ENCODE measurements at places on chromosomes 11 and 22.
A peak's percentile ranks its signal among the peaks of the same experiment; 100 is the strongest.

DNA sequence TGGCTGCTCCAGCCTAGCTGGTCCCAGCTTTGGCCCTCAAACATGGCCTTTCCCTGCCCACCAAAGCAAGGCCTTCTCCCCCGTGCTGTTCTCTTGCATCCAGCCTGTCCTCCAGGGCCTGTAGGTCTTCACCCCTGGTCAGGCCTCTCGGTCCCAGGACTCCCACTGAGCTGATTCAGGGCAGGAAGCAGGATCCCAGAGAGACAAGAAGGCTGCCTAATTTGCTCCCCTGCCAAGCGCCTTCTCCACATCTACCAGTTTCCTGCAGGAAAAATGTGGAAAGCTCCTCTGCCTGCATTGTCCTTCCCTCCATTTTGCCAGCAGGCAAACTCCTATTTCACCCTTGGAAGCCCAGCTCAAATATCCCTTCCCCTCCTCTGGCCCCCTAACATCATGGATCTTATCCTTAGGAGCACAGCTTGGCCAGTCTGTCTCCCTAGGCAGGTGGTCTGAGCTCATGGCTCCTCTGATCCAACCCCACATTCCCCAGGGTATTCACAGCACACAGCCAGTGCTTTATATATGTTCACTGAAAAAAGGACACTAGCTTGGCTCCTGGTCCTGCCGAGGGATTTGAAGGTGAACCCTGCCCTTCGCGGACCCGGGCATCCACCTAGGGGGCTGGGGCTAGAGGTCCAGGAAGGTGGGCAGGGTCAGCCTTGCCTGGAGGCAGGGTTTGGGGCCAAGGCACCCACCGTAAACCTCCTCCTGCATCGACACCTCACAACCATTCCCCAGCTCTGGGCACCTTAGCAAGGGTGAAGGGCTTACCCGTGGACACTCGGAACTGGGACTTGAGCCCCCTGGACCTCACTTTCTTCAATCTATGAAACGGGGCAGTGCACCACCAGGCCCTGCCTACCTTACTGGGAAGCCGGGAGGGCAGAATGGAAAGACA is 968 bp downstream of the RHBDD3 start:
- DNase-seq: no peak

DNA sequence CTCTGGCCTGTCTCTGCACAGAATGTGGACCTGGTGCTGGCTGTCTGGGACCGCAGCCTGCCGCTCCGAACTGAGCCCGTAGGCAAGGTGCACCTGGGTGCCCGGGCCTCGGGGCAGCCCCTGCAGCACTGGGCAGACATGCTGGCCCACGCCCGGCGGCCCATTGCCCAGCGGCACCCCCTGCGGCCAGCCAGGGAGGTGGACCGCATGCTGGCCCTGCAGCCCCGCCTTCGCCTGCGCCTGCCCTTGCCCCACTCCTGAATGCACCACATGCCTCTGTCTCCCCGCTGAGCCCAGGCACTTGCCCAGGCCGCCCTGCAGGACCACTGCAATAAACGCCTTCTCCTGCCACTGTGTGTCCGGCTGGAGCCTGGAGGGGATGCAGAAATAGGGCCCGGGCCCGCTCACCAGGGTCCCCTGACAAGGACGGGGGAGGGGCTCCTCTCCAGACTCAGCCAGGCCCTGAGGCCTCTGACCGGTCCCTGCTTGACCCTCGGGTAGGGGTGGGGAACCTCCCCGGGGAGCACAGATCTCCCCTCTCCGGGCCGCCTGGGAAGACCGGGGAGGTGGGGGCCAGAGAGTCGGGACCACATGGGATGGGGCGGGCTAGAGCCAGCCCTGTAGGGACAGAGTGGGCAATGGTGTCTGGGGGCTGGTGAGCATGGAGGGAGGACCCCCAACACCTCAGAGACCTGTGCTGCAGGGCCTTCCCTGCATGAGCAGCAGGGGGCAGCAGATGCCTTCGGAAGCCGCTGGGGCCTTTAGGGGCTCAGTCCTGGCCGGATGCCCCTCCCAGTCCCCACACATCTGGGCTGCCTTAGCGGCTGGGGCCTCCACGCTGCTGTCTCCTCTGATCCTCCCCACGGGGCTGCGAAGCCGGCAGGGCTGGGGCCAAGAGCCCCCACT is 1.4 kb upstream of the TNNI2 start:
- DNase-seq: no peak

GRCh38 chr11:12882670-12883069 is 126.4 kb upstream of the RASSF10 start:
- DNase-seq: no peak

DNA sequence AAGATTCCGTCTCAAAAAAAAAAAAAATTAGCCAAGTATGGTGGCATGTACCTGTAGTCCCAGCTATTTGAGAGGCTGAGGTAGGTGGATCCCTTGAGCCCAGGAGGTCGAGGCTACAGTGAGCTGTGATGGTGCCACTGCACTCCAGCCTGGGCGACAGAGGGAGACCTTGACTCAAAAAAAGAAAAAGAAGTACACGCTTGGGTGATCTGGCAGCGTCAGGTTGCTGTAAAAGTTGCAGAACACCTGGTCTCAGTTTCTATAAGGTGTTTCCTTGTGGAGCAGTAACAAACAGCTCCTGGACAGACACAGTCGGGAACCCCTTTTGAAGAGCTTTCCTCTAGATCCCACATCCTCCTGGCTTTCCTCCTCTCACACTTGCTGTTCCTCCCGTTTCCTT is 45.8 kb downstream of the SCGB1A1 start:
- DNase-seq: no peak

- DNase-seq: no peak
Observed at GRCh38 chr11:23725752-23726151, 771.1 kb upstream of the LUZP2 start.

GRCh38 chr11:45967506-45967905 is 45.0 kb downstream of the LARGE2 start:
- DNase-seq: no peak

GRCh38 chr11:20363149-20363499 is 390 bp upstream of the HTATIP2 start:
- no peak for DNase-seq

GRCh38 chr11:2928605-2929530 is at the start of gene PHLDA2:
TSS of gene PHLDA2 (minus strand) at chr11:2929420. CDS start at chr11:2929364, 56 bp downstream.
- DNase-seq: no peak

DNA sequence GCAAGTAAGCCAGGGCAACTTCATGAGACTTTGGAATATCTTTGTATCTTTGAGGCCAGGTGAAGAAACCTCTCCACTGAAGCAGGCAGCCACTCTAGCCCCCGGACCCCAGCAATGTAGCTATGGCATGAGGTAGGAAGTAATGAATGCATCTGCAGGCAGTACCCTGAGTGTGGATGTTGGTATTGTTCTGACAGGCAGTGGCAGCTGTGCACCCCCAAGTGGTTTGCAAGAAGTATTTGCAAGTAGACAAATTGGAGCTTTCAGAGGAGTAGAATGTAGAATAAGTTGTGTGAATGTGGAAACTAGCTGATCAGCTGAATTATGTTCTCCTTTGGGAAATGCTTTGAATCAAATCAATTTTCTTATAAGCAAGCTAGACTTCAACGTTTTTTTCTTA is 194.4 kb upstream of the PGR start:
- no peak for DNase-seq

DNA sequence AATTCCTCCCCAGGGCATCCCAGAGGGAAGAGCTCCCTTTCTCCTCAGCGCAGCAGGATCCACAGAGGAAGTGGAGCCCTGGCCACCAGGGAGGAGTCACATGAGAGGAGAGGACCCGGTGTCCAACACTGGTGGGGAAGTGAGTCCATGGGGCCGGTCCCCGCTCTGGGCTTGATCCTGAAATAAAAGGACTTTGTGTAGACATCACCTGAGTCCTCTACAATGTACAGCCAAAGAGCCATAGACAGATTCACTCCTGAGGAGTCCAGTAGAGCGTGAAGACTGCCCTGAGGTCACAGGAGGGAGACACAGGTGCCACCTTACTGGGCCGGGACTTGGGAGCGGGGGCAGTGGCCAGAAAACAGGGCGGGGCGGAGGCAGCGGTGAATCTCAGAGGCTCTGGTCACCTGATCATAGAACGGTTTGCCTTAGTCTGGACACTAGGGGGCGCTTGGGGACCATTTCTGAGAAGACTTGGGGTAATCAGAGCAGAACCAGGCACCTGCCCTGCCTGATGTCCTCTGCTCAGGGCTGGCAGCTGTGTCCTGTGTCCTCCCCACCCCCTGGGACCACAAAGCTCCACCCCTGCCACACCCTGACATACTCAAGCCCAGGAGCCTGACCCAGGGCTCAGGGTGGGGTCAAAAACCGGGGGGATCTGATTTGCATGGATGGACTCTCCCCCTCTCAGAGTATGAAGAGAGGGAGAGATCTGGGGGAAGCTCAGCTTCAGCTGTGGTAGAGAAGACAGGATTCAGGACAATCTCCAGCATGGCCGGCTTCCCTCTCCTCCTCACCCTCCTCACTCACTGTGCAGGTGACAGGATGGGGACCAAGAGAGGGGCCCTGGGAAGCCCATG is 112.7 kb downstream of the VPREB1 start:
- DNase-seq: peak; percentile 74

- DNase-seq: no peak
Observed at GRCh38 chr11:15278128-15278527, 163.4 kb downstream of the INSC start.

DNA sequence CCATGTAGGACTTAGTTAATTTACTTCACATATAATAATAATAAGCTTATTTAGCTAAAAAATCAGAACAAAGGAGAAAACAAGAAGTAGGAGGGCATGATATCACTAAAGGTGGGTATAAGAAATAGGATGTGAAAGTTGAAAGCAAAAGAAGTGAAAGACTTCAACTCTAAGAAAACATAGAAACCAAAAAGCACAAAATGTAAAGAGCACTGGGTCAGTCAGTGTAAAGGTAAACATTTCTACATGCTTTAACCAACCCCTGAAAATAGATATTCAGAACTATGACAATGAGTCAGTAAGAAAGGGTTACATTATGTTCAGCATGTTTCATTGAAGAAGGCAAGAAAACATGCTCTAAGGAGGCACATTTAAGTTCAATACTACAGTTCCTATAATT is 298.8 kb downstream of the SWAP70 start:
- no peak for DNase-seq

DNA sequence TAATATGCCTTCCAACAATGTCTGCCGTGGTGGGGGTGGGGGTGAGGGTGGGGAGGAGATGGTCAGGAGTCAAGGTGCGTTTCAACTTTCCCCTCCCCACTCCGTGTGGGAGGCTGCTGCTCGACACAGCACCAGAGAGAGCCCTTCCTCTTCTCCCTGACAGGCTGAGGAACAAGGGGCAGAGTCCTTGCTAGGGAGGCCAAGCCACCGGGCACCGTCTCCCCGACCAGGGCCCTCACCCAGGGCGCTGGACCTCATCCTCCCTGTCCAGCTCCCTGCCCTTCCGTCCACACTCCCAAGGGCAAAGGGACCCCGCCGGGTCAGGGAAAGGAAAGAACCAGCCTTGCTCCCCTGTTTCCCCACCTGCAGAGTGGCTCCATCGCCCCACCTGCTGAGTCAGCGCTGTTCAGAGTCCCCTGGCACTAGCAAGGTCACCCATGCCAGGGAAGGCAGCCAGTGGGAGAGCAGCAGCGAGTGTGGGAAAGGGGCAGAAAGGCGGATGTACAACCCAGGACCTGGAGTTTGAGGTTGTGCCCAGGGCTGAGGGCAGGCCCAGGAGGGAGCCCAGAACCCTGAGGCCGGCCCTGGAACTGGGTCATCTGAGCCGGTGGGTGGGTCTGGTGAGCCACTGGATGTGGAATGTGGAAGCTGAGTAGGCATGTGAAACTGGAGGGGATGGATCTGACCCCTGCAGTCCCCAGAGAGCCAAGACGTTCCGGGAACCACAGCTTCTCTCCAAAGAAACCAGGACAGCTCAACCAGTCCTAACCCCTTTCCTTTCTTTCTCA is 47.2 kb downstream of the BUD13 start:
- no peak for DNase-seq

GRCh38 chr11:69460540-69461257 is 20.8 kb upstream of the LINC01488 start:
- no peak for DNase-seq

GRCh38 chr22:43262990-43263644 is 76.2 kb upstream of the TTLL12 start:
- no peak for DNase-seq

GRCh38 chr11:2885017-2885677 is 428 bp downstream of the CDKN1C start:
- DNase-seq: no peak

DNA sequence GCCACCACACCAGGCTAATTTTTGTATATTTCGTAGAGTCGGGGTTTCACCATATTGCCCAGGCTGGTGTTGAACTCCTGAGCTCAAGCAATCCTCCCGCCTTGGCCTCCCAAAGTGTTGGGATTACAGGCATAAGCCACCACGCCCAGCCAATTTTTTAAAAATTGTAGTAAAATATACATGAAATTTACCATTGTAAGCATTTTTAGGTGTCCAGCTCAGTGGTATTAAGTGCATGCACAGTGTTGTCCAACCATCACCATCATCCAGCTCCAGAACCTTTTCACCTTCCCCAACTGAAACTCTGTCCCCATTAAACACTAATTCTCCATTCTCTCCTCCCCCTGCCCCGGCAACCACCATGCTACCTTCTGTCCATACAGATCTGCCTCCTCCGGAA is 8.5 kb downstream of the FADS3 start:
- DNase-seq: no peak

- DNase-seq: no peak
Observed at GRCh38 chr22:47600281-47600680, 837.8 kb downstream of the TBC1D22A start.

GRCh38 chr11:88355887-88356286 is 18.4 kb upstream of the CTSC start:
- DNase-seq: no peak

- DNase-seq: no peak
Observed at GRCh38 chr11:105700271-105700670, 90.4 kb downstream of the GRIA4 start.

- no peak for DNase-seq
Observed at GRCh38 chr11:44631831-44632230, 66.4 kb downstream of the CD82 start.

- DNase-seq: no peak
Observed at GRCh38 chr11:111977146-111978027, 40.2 kb downstream of the DIXDC1 start.

DNA sequence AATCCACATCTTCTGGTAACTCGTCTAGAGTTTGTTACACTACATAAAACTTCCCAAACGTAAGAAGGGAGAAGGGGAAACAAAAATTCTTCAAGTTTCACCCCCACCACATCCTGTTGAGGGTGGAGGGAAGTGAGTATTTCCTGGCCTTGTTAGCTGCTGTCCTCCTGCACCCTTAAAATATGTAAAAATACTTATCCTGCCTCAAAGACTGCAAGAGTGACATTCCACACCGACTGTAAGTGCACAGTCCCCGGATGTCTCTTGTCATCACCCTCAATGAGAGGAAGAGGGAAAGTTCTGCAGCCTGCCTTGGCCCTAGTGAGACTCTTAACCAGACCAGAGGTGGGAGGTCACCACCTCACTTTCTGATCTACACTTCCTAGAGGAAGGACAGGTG is 3.3 kb downstream of the TMEM121B start:
- DNase-seq: no peak

Data from NCI-H510A (cell line).